Hematopoietic multipotent progenitor cell treated with erythropoietin and hydrocortisone succinate and interleukin-3 and kit ligand, for 4 days (in vitro differentiated cells): ENCODE measurements at places on chromosomes 2 and 18.

DNA sequence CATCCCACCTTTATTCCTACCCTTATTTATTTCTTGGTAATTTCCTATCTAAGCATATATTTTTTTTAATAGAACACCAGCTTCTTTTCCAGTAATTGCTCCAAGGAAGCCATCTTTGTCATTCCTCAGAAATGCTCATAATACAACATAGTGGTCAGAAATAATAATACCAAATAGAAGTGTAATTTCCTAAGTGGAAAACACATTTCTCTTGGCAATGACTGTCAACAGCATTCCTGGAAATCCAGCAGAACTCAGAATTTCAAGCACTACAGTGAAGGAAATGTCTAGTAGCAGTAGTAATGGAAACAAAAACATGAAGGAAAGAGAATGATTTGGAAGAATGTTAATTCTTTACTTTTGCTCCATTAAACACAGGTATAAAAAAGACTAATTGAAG, 56.6 kb downstream of the GDF7 start:
- DNase-seq, result no peak

- DNase-seq, result peak; percentile 71
Measured at GRCh38 chr18:5466256-5466655, 77.5 kb downstream of the EPB41L3 start.

- DNase-seq, result no peak
Measured at GRCh38 chr2:161283926-161284325, 24.3 kb upstream of the PSMD14 start.

GRCh38 chr2:43318791-43319190, 92.4 kb upstream of the ZFP36L2 start:
- DNase-seq, result no peak

DNA sequence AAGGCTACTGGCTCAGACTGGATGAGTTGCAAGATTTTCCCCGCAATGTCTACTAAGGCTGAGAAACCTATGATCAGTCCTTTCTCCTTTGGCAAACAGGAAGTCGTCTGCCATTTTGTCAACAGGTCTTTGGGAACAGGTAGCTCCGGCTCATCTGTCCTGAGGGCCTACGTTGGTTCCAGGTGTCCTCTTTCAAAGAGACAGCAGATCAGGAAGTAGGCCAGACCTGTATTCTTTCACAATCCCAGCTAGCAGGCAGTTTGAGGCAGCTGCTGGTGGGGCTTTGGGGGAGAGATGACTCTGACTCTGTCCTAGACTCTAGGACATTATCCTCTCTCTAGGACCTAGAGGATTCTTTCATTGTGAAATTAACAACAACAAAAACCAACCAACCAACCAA, 98.6 kb downstream of the ACTR2 start:
- DNase-seq, result no peak

DNA sequence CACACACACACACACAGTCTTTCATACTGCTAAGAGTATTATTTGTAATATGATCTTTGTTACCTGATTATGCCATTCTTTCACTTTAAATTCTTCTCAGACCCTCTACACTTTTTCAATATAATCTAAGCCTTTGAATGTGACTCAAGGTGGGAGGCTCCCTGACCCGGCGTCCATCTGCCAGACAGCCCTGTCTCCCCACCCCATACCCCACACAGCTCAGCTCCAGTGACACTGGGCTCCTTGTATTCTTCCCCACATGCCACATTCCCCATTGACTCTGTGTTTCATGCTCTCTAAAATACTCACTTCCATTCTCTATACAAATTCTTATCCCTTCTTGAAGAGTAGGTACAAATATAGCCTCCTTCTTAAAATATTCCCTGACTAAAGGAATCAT, 442.2 kb downstream of the TGIF1 start:
- DNase-seq, result no peak

GRCh38 chr2:102368461-102369109, 13.0 kb downstream of the IL18R1 start:
- DNase-seq, result no peak

DNA sequence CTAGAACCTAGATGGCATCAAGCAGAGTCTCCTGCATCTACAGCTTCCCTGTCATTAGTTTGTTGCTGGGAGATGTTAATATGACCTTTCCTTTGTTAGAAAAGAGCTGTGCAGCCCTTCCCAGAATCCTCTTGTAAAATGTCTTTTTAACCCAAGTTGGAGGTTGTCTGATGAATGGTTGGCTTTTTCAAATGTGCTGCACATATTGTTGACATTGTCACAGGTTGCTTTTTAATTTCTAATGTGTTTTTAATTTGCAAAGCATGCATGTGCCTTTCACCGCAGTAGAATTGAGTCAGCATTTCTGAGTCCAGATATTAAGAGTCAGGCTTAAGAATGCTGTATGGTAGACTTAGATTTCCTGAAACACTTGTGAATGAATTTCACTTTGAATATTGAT, 120.8 kb downstream of the GREB1L start:
- no peak for DNase-seq

DNA sequence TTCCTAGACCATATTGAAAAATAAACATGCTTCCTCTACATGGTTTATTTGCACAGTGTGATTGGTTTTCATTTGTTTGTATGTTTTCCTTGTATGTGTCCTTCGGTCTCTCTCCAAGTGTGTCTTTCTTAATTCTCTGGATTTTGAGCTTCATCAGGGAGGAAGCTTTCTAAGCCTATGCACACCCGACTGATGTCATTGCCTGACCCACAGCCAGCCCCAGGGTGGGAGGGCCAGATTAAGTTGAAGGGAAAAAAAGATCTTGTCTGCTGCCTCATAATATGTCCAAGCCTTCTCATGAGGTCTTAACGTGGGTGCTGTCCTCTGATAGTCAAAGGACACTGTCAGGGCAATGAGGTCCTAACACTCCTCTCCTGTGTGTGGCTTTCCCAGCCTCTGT, 115.2 kb downstream of the MARCHF4 start:
- DNase-seq, result peak; percentile 19

GRCh38 chr18:26656944-26657536, 108.7 kb upstream of the KCTD1 start:
- peak; percentile 67 for DNase-seq

DNA sequence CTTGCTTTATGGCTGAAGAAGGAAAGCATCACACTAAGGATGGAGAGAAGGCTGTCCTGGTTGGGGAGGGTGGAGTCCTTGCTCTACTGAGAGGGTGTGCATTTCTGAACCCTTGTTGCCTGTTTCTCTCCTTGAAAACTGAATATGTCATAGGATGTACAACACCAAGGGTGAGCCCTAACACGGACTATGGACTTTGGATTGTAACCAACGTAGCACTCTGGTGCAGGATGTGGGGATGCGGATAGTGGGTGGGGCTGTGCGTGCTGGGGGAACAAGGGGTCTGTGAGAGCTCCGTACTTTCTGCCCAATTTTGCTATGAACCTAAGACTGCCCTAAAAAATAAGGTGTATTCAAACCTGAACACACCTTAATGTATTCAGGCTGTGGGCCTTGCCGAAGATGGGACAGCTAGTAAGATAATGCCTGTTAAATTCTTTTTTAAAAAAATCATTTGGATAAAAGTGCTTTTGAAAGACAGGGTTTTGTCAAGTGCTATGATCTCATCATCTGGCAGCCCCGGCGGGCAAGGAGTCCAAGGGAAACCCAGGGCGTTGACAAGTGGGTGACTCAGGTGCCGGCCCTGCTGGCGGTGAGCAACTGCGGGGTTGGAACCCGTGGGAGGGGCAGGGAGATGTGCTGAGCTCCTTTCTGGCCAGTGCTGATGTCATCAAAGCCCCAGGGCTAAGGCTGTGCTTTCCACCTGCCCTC, 54.0 kb downstream of the GATA6 start:
- no peak for DNase-seq

DNA sequence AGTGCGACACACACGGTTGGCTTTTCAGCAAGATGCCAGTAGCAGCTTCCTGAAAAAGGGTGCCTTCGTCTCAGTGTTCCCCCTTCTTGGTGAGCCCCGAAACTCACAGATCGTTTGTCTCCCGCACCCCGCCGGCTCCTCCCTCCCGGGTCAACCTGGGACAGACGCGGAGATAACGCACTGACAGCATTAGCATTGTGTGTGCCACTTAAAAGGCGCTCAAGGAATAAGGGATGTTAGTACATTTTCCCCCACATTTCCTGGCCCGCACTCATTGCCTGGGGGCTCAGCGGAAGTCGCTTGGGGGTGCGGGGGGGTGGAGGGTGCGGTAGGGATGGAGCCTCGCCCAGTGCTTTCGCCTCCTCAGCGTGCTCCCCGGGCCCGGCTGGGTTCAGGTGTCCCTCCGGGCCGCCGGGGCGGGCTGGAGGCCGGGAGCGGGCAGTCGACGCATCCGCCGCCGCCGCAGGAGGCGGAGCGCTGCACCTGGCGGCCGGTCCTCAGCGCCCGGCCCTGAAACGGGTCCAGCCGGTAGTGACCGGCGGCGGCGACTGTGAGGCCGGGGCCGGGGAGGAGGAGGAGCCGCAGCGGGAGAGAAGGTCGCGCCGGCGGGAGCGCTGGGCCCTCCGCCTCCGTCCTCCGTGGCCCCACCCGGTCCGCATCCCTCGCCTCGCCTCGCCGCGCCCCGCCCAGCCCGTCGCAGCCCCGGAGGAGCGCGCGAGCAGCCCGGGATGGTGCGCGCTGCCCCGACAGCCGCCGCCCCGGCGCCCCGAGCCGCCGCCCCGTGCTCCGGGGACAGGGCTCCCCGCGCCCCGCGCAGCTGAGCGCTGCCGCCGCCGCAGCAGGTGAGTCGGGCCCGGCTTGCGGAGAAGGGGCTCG, at the start of gene MFSD6:
TSS of gene MFSD6 (plus strand) at position 694 of the 876 bp plus-strand sequence. CDS start 27,675 bp downstream, outside the sequence.
- DNase-seq, result peak; percentile 73
